Stimulated activated CD8-positive, alpha-beta memory T cell treated with anti-CD3 and anti-CD28 coated beads, Interleukin-4, amount 100 ng/mL, for 1 hour (primary cell): ENCODE measurements at places on chromosomes 12 and 14.

GRCh38 chr14:23435543-23436326 lies at the start of gene MYH7:
MYH7 (minus strand) TSS chr14:23435660; CDS start chr14:23433732, 1,928 bp downstream.
- DNase-seq: no peak

DNA sequence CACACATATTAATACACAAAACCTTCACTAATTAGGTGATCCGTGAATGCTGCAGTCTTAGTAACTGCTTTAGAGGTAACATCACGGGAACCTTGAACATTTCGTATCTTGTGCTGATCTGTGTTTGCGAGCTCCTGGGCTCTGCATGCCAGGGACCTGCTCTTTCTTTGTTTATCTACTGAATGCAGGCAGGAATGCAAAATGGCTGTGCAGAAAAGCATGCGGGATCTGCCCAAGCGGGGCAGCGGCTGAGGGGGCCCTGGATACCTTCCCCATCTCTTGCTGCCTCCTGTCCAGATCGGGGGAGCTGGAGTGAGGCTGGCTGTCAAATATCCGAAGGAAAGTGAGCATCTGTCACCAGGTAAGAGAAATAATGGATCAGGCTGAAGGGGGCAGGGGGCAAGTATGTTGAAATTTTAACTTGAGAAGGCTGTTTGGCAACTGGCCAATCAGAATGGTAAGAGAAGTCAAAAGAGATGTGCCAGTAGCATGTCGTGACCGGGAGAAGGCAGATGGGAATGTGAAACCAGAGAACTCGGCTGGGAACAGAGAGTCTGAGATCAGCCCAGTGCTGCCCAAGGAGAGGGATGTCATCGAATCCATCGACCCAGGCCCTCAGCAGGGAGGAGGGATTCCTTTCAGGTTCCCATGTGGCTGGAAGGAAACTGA lies 191.4 kb downstream of the TTC7B start:
- no peak for DNase-seq

- DNase-seq: no peak
Observed at GRCh38 chr14:56199982-56200577, 81.9 kb downstream of the PELI2 start.

DNA sequence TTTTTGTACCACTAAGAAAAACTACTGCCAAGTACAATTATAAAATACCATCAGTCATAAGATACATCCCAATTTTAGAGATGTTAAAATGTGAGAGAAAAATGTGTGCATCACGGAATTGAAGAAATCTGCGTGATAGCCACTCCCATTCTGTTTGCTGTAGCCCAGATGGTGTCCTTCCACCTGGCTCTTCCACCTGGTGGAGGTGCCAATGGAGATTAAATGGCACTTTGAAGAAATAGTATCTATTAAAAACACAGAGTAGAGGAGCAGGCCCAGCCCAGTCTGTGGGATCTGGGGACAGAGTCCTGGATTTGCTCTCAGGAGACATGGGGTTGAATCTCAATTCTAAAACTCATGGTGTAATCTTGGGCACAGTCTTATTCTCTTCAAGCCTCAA lies 35.5 kb downstream of the TSPAN11 start:
- no peak for DNase-seq

DNA sequence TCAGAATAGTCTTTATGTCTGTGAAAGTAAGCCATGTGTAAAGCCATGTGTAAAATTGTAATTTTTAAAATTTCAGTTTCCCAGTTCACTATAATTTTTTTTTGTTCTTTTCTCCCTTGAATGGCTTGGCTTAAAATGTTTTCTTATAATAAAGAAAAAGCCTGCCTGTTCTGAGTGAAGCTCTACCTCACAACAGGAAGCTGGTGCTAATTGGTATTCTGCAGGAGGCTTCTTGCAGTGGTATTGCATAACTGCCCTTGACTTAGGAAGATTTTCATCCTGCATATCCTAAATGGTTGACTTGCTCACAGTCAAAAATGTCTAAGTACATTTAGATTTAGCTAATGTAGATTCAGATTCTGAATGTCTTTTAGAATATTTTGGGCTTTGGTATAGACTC lies 49.5 kb downstream of the ATP2A2 start:
- no peak for DNase-seq

- DNase-seq: no peak
Observed at GRCh38 chr14:22870811-22871223, 723 bp upstream of the LRP10 start.

DNA sequence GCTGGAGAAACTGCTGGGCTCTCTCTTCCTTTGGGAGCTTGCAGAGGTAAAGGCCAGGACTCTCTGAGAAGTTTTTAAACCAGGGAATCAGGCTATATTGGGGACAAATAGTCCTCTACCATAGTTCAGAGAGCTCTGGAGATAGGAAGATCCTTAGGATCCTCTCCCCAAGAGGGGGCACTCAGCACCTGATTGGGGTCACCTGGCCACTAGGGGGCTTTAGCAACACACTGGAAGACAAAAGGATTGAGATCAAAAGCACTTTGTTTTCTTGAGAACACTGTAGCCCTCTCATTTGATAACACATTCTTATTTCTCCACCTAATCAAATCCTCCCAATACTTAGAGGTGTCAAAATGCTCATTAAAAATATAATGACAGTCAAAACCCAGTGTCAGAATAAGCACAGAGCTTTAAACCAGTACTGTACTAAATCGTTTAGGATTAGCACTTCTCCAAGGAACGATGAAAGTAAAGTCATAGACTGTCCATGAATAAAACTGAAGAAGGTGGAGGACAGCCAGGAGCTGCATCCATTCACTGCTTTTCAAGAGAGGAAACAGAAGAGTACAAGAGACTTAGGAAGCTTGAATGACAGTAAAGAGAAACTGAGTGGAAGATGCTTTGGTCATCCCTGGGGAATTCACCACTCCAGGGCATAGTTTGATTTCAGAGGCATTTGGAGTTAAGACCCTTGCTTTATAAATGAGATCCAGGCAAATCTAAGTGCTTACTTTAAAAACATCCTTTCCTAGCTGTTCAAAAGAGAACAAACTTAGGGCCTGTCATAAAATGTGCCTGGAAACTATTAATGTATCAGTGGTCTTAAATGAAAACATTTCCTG lies 26.5 kb downstream of the BMP4 start:
- DNase-seq: no peak

GRCh38 chr12:53184828-53185227 lies 4.1 kb upstream of the CSAD start:
- DNase-seq: no peak

- DNase-seq: no peak
Observed at GRCh38 chr14:64465831-64466554, 694 bp downstream of the AKAP5 start.

- DNase-seq: no peak
Observed at GRCh38 chr14:101113835-101114725, 210.6 kb upstream of the RTL1 start.

DNA sequence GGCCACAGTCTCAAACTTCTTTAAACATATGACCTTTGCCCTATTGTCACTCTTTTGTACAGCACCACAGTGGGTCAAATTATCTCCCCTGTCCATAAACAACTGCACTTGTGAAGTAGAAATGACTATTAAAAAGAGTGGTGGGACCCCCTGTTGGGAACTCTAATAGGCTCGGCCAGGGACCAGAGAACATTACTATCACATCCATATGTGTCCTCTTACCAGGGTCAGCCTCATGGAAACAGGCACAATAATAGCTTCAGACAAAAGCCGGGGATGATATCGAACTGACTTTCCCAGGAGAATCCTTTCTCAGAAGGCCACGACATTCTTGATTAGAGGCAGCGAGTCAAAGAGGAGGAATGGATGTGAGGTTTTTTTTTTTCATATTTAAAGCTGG lies 96.6 kb downstream of the NKX2-1 start:
- no peak for DNase-seq

GRCh38 chr14:61467296-61467695 lies 145.9 kb downstream of the PRKCH start:
- no peak for DNase-seq

DNA sequence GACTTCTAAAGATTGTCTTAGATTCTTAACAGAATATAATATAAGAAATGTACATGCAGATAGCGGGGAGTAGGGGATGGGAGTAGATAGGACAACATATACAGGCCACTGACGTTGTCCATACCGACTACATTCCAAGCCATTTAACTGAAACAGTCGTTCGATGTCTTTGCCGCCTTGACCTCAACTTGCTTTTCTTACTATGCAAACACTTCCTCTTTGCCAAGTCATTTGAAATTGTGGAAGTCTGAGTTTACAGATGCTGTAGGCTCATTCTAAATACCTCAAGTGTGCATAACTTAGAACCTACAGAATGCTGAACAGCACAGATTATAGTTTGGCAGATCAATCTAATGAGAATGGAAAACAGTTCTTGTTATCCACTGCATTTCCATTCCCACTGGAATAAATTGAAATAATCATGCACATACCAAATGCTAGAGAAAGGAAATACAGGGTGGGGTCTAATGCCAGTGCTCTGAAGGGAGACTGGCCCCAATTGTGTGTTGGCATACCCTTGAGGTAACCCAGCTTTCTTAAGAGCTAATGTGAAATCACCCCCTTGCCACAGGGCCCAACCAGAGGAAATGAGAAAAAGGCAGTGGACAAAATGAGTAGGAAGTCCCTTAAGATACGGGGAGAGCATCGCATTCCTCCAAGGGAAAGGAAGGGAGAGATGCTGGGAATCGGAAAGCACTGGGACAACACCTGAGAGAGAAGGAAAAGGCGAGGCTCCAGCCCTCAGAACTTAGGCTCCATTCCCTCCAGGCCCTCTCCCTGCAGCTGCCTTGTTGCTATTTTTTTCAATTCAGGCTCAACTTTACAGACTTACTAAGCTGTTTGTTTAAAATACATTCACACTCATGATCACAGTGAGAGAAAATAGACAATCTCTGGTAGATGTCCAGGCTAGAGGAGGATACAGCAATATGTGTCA lies 380.9 kb upstream of the TMTC1 start:
- no peak for DNase-seq

DNA sequence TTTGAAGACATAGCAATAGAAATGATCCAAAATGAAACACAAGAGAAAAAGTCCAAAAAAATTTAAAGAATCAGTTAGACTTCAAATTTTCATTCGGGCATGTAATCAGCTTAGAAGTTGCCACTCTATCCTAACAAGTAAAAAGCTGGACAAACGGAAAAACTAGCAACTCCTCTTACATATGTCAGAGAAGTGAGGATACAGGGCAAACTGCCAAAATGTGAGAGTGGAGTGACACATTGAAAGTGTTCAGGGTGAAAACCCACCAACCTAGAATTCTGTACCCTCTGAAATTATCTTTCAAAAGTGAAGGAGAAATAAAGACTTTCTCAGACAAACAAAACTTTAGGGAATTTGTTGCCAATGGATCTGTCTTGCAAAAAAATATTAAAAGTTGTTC lies 42.0 kb upstream of the CHPT1 start:
- DNase-seq: no peak

DNA sequence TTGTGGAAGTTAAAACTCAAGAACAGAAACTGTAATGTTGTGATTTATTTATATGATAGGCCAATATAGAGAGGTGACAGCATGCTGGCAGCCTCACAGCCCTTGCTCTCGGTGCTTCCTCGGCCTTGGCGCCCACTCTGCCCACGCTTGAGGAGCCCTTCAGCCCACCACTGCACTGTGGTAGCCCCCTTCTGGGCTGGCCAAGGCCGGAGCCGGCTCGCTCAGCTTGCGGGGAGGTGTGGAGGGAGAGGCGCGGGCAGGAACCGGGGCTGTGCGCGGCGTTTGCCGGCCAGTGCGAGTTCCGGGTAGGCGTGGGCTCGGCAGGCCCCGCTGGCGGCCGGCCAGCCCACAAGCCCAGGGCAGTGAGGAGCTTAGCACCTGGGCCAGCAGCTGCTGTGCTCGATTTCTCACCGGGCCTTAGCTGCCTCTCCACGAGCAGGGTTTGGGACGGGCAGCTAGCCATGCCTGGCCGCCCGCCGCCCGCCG lies 65.8 kb upstream of the SLC8A3 start:
- DNase-seq: no peak

DNA sequence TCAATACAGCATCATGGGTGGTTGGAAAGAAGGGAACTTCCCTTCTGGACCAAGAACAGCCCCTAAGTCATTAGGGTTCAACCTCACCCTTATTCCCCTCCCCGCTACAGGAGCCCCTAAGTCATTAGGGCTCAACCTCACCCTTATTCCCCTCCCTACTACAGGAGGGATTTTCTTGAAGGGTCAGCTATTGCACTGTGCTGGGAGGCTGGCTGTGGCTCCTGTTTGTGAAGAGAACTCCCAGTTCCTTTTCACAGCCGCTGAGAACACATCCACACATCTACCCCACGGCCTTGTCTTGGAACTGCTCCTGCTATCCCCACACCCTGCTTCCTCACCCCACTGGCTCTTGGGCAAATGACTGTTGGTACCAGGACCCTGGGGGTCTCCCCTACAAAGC lies 44.9 kb downstream of the ERH start:
- DNase-seq: no peak

- DNase-seq: no peak
Observed at GRCh38 chr14:56390859-56391258, 188.7 kb upstream of the TMEM260 start.

- DNase-seq: no peak
Observed at GRCh38 chr14:91294153-91294552, 49.6 kb upstream of the GPR68 start.

GRCh38 chr12:51351913-51352532 lies 5.5 kb upstream of the CELA1 start:
- no peak for DNase-seq

DNA sequence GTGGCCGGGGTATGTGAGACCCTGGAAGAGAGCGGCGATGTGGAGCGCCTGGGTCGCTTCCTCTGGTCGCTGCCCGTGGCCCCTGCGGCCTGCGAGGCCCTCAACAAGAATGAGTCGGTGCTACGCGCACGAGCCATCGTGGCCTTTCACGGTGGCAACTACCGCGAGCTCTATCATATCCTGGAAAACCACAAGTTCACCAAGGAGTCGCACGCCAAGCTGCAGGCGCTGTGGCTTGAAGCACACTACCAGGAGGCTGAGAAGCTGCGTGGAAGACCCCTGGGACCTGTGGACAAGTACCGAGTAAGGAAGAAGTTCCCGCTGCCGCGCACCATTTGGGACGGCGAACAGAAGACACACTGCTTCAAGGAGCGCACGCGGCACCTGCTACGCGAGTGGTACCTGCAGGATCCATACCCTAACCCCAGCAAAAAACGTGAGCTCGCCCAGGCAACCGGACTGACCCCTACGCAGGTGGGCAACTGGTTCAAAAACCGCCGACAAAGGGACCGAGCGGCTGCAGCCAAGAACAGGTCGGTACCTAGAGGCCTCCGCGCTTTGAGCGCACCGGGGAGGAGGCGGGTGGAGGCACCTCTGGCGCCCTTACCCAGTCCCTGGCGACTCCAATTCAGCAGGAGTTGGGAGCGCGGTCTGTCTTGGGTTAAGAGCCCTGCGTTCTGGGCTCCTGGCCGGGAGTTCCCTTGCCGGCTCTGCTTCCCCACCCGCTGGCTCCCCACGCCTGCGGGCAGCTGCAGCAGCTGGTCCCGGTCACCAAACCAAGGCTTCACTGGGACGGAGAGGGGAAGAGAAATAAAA lies 700 bp downstream of the SIX6 start:
- DNase-seq: no peak
